ENCODE measurements at places on chromosomes 2 and 18.

DNA sequence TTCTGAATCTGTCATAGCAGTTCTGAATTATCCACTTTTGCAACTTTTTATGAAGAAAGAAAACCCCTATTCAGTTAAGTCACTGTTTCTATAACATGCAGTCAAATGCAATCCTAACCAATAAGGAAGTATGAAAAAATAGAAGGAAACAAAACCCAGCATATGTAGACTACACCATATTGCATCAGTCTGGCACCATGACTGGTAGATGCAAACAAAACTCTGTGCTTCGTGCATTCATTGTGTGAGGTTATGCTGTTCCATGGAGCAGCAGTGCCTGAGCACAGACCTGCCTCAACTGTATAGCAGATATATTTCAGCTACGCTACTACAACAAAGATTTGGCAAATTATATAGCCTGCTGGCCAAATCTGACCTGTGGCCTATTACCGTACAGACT lies 325.5 kb downstream of the LRP1B start:
- no peak for DNase-seq

- DNase-seq, result no peak
Measured at GRCh38 chr18:63339920-63340484, 20.4 kb upstream of the BCL2 start.

GRCh38 chr2:143473216-143473615 lies 344.0 kb downstream of the ARHGAP15 start:
- no peak for DNase-seq

GRCh38 chr18:58417752-58418151 lies 211.1 kb downstream of the ALPK2 start:
- DNase-seq, result no peak

DNA sequence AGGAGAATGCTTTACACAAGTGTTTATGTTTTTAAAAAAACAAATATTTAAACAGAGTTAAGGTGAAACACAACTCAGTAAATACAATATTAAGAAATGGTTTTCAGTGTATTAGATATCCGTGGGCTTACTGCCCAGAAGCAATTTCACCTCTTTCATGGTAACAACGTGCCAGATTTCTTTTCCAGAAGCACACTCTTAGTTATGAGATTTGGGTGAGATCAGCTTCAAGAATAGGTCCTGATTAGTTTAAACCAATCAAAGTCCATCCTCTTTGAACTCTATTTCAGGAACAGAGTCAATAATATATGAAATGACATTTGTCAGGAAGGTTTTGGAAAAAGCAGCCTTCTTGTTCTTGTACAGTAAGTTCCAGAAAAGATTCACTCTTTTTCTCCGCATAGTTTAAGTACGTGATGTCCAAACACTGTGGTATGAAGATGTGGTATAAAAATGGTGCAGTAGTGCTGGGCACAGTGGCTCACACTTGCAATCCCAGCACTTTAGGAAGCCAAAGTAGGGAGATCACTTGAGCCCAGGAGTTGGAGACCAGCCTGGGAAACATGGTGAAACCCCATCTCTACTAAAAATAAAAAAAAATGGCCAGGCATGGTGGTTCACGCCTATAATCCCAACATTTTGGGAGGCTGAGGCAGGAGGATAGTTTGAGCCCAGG lies 14.7 kb downstream of the USP34 start:
- DNase-seq, result no peak

DNA sequence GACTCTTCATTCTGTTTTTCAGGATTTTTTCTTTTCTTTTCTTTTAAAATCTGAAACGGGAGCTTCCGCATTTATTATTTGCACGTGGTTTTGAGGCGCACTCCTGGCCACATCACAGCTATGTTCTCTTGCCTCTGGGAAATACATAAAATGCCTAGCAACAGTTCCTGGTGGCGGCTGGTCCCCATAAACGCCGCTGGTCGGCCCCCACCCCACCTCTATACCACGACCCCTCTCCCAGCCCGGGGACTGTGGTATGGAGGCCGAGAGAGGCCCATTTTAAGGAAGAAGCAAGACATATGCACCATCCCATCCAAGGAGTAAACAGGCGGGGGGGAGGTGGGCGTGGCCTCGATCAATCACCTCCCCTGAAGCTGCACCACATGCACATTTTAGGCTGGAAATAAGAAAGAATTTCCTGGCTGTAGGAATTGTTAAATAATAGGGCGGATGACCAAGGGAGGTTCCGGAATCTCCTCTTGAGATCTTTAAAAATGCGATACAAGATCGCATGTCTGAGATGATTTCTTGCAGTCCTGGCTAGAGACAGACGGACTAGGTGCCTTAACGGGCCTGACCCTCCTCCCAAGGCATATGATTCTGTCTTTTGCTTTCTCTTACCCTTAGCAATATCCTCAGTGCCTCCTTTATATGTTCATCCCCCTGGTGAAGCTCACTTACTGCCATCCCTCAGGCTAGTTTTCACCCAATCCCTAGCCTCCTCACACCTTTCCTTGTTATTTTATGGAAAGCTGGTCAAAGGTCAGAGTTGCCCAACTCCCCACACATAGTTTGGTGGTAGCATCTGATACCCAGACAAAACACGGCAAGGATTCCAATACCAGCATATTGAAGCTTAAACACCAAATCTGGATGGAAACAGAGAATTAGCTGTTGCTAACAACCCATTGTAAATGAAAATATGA lies 82.4 kb downstream of the BCL2 start:
- DNase-seq, result no peak

GRCh38 chr2:182447163-182447562 lies 20.3 kb upstream of the PDE1A start:
- DNase-seq, result no peak

DNA sequence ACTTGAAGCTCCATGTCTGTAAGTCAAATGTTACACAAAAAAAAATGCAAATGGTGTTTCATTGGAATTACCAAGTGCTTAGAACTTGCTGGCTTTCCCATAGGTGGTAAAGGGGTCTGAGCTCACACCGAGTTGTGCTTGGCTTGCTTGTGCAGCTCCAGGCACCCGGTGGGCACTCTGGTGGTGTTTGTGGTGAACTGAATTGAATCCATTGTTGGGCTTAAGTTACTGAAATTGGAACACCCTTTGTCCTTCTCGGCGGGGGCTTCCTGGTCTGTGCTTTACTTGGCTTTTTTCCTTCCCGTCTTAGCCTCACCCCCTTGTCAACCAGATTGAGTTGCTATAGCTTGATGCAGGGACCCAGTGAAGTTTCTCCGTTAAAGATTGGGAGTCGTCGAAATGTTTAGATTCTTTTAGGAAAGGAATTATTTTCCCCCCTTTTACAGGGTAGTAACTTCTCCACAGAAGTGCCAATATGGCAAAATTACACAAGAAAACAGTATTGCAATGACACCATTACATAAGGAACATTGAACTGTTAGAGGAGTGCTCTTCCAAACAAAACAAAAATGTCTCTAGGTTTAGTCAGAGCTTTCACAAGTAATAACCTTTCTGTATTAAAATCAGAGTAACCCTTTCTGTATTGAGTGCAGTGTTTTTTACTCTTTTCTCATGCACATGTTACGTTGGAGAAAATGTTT lies 97.9 kb upstream of the IL1R2 start:
- DNase-seq, result no peak

- DNase-seq, result no peak
Measured at GRCh38 chr2:47002480-47003381, 87.1 kb upstream of the MCFD2 start.

All from NK-92 treated with Interleukin-12 subunit alpha and Interleukin-12 subunit beta, amount 100 ng/mL, for 24 hours (cell line).